Right cardiac atrium (tissue), 5 donors: ENCODE measurements at places on chromosomes 2 and 18.

DNA sequence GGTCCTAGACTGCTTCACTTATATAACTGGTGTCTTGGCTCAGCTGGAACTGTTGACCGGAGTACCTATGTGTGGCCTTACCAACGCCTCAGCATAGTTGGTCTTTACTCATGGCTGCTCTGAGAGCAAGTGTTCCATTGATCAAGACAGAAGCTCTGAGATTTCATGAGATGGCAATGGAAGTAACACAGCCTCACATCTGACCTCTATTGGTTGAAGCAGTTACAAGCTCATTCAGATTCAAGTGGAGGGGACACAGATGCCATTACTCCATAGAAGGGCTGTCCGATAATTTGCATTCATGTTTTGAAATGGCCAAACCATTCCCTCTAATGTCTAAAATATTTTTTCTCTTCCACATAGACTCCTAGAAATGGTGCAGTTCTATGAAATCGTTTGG is 46.4 kb upstream of the STK39 start:
- no peak for DNase-seq

GRCh38 chr18:58992301-58993231 is 127.9 kb downstream of the ZNF532 start:
- no peak for DNase-seq

GRCh38 chr2:172333235-172333977 is 94.0 kb upstream of the ITGA6 start:
- DNase-seq, result no peak

DNA sequence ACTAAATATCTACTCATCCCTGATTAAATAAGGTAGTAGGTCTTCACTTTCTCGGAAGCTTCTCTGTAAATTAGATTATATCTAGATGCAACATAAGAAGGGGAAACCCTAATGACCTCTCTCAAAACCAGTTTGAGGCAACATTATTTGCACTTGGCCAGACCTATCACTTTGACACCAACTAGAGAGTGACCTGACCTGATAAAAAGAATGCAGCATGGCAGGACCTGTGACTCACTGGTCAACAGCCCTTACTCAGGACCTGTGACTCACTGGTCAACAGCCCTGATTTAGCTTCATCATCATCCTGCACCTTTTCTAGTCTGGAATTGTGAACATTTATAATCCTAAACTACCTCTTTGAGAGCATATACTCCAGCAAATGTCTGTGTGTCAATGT is 1957.7 kb upstream of the CELF4 start:
- no peak for DNase-seq
